ENCODE measurements at places on chromosomes 3 and 15.

- DNase-seq, result no peak
These were observed 122.5 kb downstream of the ATP10A start for GRCh38 chr15:25740383-25741255.

DNA sequence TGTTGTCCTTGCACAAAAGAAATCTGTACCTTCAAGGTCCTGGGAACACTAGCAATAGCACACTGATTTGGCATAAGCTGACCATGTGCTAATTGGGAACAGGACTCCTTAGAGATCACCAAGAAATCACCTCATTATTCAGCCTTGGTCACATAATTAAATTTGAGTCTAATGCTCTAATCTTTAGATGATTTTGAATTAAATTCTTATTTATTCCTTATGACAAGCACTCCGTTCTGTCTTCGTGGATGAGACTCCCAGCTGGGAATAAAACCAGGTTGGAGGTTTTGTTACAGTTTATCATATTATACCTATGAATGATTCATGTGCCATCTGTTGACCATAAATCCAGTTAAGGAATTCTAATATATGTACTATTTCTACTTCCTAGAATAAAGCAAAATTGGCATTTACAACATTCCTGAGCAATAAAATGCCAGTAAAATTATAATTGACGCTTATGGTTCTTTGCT is 162.2 kb downstream of the MYRIP start:
- no peak for DNase-seq

- DNase-seq, result no peak
These were observed 151.2 kb downstream of the FOXP1 start for GRCh38 chr3:71432044-71432975.

DNA sequence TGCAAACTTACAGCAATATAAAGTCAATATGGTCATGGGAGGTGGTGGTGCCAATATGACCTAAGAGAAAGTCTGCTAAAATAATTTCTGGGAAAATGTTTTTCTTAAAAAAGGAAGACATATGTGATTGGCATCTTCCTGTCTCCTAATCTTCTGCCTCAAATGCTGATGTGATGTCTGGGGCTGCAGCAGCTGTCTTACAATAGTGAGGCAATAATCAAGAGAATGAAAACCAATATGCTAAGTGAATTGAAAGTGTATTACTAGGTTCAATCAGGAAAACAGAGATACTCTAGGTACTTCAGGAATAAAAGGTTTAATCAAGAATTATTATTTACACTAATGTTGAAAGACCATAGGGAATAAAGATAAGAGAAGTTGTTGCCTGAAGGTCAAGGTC is 7.2 kb upstream of the STT3B start:
- DNase-seq, result no peak

DNA sequence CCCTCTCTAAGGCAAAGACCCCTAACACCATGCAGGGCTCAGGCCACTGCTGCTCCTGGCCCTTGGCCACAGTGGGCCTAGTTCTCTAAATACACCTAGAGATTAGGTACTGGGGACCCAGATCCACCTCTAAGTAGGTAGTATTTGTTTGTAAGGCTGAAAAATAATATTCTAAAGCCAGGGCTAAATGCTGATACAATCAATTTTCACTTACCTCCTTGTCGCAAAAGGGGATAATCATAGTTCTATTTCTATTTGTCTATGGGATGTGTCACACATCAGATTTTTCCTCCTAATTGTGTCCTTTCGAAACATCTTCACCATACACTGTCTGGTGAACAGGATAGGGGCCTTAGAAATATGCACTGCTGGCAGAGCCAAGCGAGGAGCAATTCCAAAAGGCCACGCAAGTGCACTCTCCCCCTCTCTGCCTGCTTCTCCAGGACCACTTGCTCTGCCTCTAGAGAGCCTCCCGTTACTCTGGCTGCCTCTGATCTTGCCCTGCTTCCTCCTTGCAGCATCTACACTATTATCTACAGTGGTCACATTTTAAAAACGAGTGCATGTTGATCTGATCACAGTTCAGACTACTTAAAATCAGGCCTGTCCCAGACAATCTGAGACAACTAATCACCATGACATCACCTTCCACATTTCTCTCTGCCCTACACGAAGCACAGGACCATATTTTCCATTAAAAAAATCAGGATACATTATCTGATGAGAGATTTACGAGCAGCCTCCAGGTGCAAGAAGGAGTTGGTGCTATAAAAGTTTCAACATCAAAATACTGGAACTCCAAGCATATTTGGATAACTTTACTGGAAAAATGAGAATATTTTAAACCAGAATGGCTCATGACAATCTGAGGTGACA is 115.4 kb downstream of the MYLK start:
- DNase-seq, result no peak

GRCh38 chr15:83873966-83874365 is 220.0 kb downstream of the ADAMTSL3 start:
- no peak for DNase-seq

DNA sequence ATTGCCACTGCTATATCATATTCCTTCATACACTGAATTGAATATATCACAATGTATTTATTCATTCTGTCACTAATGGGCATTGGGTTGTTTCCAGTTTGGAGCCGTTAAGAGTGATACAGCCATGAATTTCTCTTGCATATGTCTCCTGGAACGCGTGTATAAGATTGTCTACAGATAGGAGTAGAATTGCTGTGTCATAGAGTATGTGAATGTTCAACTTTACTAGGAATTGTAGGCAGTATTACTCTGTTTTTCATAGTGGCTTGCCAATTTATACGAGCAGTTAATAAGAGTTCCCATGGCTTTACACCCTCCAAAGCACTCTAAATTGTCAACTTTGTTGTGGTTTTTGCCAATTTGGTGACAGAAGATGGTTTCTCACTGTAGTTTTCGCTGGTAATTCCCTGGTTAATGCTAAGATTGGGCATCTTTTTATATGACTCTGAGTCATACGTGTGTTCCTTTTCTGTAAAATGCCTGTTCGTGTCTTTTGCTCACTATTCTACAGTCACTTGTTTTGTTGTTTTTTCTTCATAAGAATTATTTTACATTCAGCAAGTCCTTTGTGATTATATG is 136.1 kb upstream of the LIPC start:
- no peak for DNase-seq

- no peak for DNase-seq
These were observed 75.3 kb downstream of the P2RY1 start for GRCh38 chr3:152910211-152910610.

GRCh38 chr3:51099794-51100535 is 285.1 kb upstream of the MANF start:
- DNase-seq, result no peak

- no peak for DNase-seq
These were observed at the start of gene TEX55 for GRCh38 chr3:119145500-119146167. TSS of gene TEX55 (plus strand) at chr3:119146165. CDS start at chr3:119146190, 25 bp downstream.

- no peak for DNase-seq
These were observed 142.3 kb downstream of the TMCO5A start for GRCh38 chr15:38076786-38077185.

- DNase-seq, result no peak
These were observed 204.6 kb upstream of the STRIT1 start for GRCh38 chr3:155497930-155498647.

GRCh38 chr3:189937302-189938127 is 183.2 kb downstream of the P3H2 start:
- DNase-seq, result no peak

DNA sequence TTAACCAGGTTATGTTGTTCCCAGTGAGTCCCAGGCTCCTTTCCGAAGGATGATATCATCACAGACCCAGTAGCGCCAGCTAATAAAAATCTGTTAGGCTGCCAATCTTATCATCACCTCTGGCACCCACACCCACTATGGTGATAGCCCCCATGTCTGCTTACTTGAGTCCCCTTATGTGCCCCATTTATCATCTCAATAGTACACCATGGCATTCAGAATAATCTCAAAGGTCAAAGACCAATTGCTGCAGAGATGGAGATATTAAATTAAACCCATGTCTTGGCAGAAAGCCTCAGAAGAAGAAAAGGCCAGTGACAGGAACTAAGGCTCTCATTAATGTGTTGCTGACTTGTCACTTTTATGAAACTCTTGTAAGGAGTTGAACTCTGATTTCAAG is 32.8 kb downstream of the CPNE4 start:
- no peak for DNase-seq

DNA sequence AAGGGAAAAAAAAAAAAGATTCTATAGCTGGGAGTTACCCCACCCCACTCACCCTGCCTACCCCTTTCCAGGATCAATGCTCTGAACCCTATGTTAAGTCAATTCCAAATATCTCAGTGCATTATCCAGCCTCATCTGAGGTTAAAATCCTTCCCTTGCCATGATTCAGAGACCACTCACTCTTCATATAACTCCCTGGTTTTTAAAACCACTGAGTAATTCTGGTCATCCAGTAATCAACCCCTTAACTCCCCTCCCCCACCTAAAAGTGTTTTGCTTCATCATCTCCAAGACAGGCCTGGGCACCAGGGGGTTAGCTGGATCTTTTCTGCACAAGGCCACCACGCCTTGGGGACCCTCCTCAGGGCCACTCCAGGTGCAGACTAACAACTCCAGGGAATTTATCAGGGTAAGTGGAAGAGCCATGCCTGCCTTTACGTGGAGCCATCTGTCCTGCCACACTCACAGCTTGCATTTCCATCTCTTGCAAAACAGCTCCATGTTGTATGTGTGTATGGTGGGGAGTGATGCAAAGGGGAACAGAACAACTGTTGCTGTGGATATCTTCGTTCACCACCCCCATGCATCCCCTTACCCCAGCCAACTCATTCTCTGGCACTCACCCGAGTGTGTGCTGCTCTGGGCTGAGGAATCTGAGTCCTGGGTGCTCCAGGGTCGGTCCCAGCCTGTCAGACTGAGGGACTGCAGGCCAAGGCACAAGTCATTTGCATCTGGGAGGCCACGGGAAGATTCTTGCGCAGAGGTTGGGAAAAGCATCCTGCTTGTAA is 30.7 kb upstream of the RPS17 start:
- no peak for DNase-seq

GRCh38 chr15:88985547-88986393 is 72.6 kb upstream of the MFGE8 start:
- DNase-seq, result no peak

GRCh38 chr3:62109534-62109933 is 263.8 kb downstream of the FEZF2 start:
- DNase-seq, result no peak

DNA sequence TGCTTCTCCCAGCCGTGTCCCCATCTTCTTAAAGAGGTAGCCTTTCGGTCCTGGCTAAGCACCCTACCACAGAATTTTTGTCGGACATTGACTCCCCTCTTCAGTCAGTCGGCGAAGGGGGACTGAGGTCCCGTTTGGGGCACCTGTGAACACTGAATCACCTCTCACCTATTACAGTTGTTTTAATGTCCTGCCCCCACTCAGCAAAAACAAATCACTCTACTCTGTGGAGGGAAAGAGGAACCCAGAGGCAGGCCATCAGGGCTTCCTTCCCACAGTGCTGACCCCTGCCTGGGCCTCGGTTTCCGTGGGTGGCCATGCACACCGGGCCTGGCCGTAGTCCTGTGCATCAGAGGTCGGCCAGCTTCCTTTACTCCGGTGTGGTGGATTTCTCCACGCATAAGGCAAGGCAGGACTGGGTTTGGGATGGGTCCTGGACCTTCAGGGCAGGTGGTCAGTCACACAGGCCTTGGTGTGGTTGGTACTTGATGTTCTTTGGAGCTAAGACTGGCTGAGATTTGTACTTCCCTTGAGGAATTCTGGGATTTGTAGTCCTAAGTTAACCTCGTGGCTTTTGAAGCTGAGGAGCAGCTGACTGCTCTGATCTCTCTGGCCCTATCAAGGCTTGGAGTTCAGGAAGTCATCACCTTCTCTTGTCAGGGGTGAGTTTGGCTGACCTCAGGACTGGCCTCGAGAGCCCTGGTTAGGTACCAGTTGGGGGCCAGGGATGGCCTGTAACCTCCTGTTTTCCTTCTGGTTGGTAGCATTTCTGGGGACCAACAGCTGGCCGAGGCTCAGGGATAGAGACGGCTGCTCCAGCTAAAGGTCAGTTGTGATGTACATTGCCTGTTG is 627 bp upstream of the FAM131A start:
- no peak for DNase-seq

- DNase-seq, result no peak
These were observed 15.3 kb downstream of the DPH6 start for GRCh38 chr15:35530698-35531097.

DNA sequence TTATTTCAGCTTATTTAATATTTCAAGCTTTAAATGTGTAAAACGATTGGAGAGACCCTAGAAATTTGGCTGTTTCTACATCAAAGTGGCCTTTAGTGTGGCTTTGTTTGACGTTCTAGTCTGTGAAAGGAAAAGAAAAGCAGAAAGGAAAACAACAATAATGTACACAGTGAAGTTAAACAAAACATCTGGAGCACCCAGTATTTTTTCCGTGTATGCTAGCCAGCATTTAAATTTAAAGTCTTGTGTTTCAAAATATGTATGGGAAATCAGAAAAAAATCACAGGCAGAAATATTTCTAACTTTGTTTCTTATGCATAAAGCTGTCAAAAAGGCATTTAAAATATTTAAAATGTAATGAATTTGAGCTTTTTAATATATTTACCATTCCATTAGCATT is 218.1 kb downstream of the NAALADL2 start:
- DNase-seq, result no peak

- no peak for DNase-seq
These were observed 101.8 kb downstream of the NECTIN3 start for GRCh38 chr3:111173328-111173900.

DNA sequence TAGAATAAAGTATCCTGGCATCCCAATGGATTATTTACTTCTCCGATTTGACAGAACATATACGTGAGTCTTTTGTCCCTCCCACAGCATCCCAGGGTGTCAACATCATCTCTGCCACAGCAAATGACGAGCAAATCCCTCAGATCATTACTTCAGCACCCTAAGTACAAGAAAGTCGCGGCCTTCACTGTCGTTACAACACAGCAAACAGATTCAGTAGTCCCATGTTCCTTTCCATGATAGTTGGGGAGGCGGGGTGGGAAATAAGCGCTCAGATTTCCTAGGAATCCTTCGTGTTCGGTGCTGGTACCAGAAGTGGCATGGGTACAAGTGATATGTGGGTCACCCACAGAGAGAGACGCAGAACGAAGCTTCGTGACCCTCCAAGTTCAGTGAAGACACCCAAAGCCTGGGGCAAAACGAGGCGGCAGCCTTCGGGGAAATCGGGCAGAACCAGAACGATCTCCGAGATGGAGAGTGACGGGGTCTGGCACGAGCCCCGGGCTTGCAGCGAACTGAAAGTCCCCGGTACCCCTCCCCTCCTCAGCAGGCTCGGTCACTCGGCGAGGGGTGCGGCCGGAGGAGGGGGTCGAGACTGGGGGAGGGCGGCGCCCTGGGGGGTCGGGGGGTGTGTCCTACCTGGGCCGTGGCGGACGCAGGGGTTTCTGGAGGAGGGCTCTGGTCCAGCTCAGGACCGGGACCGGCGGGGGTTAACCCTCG is 619 bp downstream of the TTBK2 start:
- peak; percentile 2 for DNase-seq

DNA sequence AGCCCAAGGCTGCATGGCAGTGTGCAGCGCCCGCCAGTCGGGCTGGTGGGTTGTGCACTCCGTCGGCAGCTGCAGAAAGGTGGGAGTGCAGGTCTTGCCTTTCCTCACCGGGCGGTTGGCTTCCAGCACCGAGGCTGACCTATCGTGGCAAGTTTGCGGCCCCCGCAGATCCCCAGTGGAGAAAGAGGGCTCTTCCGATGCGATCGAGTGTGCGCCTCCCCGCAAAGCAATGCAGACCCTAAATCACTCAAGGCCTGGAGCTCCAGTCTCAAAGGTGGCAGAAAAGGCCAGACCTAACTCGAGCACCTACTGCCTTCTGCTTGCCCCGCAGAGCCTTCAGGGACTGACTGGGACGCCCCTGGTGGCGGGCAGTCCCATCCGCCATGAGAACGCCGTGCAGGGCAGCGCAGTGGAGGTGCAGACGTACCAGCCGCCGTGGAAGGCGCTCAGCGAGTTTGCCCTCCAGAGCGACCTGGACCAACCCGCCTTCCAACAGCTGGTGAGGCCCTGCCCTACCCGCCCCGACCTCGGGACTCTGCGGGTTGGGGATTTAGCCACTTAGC is 4.3 kb downstream of the ISL2 start:
- DNase-seq, result no peak

Measured in urinary bladder (tissue), 4 donors.